GDM1 (cell line): ENCODE measurements at places on chromosomes 1 and 21.

DNA sequence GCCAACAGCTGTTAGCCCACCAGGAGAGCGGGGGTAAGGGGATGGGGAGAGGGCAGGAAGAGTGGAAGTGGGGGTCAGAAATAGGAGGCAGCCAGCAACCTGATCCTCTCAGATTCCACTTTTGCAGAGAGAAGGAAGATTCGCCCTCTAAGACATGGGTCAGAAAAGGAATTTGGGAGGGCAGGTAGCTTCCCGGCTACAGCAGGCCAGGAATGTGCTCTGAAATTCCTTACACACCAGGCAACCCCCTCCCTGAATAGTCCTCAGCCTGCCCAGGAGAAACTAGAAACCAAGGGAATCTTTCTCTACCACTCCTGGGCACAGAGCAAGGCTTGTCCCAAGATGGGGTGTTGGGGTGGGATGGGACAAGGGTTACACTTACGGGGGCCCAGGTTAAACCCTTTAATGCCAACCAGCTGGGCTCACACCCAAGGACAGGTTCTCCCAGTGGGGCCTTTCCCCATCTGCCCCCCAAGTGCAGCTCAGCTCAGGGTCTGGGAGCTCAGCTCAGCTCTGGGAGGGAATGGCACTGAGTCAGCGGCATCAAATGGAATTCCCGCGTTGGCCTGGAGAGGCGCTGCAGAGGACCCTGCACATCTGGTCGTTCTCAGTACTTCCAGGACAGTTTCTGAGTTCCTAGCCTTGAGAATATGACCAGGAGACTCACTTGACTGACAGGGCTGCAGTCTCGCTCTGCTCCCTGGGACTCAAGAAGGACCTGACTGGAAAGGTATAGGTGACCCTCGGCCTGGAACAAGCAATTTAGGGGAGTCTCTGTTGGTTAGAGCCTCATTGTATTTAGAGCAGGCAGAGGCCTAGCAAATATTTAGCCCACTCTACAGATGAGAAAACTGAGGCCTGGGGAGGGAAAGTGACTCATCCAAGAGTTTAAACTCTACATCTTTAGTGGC lies 761 bp downstream of the TNNT2 start:
- DNase-seq, result no peak

GRCh38 chr1:87367549-87367948 lies 38.9 kb downstream of the LMO4 start:
- no peak for DNase-seq

- no peak for DNase-seq
Measured at GRCh38 chr1:70483342-70483741, 72.3 kb downstream of the CTH start.

DNA sequence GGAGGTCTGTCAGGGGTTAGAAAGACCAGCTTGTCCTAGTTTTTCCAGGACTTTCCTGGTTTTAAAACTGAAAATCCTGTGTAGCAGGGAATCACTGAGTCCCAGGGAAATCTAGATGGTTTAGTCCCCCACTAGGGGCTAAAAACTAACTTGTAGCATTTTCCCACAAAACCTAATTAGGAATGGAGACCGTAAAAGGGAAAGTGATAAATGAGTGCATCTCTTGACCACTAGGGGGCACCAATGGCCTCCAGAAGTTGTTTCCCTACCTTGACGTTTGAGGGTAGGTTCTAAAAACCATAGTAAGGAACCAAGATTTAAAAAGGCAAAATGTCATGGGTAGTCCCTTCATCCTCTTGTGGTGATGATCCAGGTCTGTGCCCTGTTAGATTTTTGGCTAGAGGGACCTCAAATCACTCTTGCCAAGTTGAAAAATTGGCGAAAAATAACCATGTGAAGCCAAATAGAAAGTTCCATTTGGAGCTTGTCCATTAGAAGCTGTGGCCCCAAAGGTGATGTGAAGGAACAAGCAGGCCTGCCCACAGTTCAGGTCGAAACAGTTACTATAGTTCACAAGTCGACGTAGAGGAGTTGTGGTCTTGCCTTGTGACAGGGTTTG lies 24.5 kb downstream of the CLIC6 start:
- DNase-seq, result peak; percentile 16

DNA sequence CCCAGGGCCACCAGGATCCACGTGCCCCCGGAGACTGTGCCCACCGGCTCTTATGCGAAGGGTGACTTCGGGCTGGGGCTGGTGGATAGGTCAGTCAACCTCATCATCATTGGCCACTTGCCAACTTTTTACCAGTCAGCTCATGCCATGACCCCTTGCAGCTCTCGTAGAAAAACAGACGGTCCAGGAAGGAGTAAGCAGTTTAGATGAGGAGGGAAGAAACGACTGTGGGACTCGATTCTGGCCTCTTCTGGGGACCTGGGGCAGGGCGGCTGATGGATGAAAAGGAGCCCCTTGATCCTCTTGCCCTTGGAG lies 41.0 kb downstream of the UBASH3A start:
- no peak for DNase-seq

GRCh38 chr1:205922314-205922713 lies 20.9 kb downstream of the SLC26A9 start:
- no peak for DNase-seq

DNA sequence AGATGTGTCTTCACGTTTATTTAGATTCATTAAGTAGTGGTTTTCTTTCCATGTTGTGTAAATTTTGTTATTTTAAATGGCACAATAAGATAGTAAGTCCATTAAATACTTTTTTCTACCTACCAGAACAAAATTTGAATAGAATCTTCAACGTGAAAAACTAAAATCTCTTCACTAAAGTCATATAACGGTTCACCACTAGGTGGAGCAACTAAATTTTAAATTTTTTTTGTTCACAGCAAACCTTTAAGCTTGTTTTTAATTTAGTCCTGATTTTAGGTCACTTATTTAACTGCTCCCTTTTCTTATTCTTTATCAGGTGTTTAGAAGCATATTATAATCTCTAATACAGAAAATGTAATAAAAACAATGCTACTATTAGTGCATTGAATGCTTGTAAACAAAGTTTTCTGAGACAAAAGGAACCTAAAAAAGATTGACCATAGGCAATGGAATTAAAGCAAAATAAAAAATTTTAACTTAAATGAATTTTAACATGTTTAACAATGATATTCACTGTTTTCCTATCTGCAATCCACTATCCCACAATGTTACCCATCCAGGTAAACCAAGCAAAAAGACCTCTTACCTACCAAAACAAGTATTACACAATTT lies 28.3 kb upstream of the PKN2 start:
- DNase-seq, result no peak

- no peak for DNase-seq
Measured at GRCh38 chr1:211370669-211371068, 44.0 kb downstream of the TRAF5 start.

DNA sequence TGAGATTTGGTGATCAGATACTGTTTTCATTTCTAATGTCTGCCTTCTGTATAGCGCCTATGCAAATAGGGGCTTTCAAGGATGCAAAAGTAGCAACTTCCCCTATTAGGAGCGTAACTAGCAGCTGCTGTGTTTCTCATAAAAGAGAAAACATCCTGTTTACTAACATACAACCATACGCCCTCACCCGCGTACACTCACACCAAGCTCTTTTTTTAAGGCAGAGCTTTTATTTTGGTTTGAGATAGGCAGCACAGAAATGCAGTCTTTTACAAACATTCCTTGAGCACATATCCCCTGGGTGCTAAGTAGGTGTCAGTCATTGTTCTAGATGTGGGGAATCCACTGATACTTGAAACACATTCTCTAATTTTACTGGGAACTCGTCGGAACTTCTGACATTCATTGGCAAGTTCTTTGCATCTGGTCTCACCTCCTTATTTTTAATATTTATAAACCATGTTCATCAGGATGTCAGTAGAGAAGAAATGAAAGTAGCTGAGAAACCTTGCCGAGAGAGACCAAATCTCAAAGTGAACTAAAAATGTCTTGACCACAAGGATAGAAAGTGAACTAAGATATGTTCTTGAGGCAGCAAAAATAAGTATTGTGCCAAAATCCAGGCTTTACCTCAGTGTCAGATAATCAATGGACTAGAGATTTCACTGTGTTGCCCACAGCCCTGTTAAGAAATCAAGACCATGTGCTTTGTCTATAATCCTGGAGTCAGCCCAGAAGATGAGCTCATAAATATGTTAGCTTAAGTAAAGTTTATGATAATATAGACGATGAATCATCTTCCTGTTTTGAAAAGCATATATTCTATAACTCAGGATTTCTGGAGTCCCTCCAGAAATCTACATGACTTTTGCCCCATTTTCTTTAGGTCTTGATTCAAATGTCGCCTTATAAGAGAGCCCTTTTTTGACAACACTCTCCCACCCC lies 350.9 kb downstream of the ST6GALNAC3 start:
- DNase-seq, result no peak

- no peak for DNase-seq
Measured at GRCh38 chr1:99170516-99170915, 93.8 kb upstream of the PLPPR4 start.

DNA sequence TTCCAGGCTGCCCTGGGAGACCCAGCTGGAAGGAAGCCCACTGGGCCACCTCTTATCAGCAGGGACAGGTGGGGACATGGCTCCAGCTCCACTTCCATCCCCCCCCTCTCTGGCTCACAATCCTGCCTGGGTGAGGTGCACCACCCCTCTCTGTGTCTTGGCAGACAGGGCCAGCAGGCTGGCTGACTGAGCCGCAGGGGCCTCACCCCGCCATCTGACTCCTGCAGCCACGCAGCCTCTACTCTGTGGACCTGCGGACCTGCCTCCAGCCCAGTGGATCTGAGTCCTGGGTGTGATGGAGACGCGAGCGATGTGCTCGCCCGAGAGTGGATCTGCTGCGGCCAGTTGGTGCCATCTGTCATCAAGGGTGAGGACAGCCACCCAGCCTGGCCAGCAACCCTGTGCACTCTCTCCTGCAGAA lies 30.1 kb downstream of the RCC2 start:
- DNase-seq, result no peak

GRCh38 chr1:23607944-23608343 lies 48.6 kb upstream of the ID3 start:
- DNase-seq, result no peak

DNA sequence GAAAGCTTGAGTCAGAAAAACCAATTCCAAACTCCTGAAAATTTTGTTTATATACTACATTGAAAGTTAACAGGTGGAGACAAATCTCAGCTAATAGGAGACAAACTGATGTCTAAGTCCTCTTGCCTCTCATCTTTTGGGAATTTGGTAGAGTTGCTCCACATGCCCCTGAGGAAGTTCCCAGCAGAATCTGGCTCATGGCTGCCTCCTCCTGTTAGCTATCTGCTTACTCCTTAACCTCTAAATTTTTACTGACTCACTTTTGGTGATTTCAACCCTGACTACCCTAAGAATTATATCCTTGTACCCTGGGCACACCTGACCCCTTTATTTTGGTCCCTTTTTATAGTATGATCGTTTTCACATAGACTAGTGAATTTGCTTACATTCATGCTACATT lies 633.7 kb upstream of the USP24 start:
- DNase-seq, result no peak

DNA sequence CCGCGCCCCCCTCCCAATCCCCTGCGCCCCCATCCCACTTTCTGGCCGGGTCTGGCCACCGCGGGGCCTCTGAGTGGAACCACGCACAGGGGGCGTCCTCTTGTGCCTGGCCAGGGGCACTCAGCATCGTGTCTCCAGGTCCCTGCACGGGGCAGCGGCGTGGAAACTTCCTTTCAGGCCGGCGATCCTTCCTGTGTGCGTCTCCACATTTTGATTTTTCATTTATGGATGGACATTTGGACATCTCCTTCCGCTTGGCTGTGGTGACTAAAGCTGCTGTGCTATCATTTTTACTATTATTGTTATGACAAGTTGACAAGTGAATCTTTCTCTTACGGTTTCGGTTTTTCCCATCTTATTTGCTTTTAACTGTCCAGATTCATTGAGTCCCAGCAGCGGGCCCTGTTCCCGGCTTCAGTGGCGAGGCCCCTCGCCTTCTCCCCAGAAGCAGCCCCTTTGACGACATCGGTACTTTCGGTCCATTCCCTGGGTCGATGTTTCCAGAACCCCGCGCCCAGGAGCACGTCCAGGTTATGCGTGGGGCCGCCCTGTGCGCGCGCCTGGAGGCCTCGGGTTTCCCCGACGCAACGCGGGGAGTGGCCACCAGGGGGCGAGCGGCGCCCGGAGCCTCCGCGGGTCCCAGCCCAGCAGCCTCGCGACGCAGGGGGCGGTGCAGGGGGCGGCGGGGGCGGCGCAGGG lies 12.4 kb upstream of the SLC19A1 start:
- peak; percentile 60 for DNase-seq
